ENCODE measurements at places on chromosomes 13 and 19. TPM values are rescaled to one million over a fixed set of nuclear protein-coding genes. Genes with fewer than 3 reads are reported as not detected.

The EHD2 gene
- total RNA-seq = 0.54 TPM

The HSD17B14 gene
- total RNA-seq = 0.64 TPM

The ZNF154 gene
- 4.7 TPM for total RNA-seq

The DMKN gene
- not detected for total RNA-seq

The CIRBP gene
- 256 TPM for total RNA-seq

DNA sequence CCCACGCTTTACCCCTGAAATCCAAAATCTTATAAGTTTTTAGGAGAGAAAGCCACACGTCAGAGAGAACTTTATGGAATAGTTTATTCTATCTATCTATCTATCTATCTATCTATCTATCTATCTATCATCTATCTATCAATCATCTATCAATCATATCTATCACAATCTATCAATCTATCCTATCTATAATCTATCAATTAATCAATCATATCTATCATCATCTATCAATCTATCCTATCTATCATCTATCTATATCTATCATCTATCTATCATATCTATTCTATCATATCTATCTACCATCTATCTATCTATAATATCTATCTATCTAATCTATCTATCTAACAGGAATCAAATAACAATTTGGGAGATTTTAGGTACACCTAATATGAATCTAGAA lies 115.1 kb downstream of the FGF9 start:
- H3K27me3 ChIP-seq = peaks cover 1% of the 10 kb centered on the region
- H3K27ac ChIP-seq = no peak overlapping the region
- H3K36me3 ChIP-seq = no peaks in the 10 kb centered on the region
- no peak overlapping the region for H3K4me3 ChIP-seq
- DNase-seq = no peak

- peaks cover 24% of the 10 kb centered on the region for H3K4me1 ChIP-seq
- peak overlapping the region; percentile 75 for H3K4me3 ChIP-seq
- DNase-seq = no peak
- H3K27ac ChIP-seq = no peak overlapping the region
Observed at GRCh38 chr13:20193907-20194631, 1.3 kb upstream of the GJB2 start.

DNA sequence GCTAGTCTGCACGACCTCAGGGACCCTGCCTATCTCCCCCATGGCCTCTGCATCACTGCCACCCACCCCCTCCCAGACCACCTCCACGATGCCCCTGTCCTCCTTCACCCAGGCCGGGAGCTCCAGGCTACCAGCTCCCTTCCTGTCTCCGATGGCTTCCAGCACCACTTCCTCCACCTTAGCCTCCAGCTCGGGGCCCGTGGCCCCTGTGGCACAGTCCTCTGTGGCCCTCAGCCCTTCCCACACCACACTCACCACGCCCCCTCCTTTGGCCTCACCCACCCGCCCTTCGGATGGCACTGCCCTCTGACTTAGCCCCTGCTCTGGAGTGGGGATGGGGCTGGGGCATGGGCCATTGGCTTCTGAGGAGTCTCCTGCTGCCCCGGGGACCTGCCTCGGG lies 7.2 kb downstream of the PALM3 start:
- peaks cover 29% of the 10 kb centered on the region for H3K27me3 ChIP-seq
- H3K4me1 ChIP-seq = peaks cover 16% of the 10 kb centered on the region
- no peak for DNase-seq
- no peak overlapping the region for H3K4me3 ChIP-seq
- no peak overlapping the region for H3K27ac ChIP-seq

- H3K27ac ChIP-seq = no peak overlapping the region
- no peaks in the 10 kb centered on the region for H3K27me3 ChIP-seq
- H3K4me3 ChIP-seq = no peak overlapping the region
- H3K36me3 ChIP-seq = no peaks in the 10 kb centered on the region
Observed at GRCh38 chr13:64332048-64332447, 2898.1 kb downstream of the PCDH9 start.

DNA sequence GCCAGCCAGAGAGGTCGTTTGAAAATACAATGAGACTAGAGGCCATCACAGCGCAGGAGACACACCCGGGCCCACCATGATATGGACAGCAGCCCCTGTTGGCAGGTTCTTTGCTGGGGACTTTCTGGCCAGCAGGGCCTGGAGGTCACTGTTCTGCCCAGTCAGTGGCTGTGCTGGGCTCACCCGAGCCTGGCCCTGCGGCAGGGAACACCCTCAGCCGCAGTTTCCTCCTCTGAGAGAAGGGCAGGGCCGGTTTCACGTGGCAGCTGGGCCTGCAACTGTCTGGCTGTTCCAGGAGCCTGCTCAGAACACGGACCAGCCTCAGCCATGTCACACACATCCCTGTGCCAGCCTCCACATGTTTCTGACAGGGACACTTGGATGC lies 39.4 kb downstream of the ADPRHL1 start:
- no peaks in the 10 kb centered on the region for H3K36me3 ChIP-seq
- H3K4me1 ChIP-seq = no peaks in the 10 kb centered on the region
- H3K27me3 ChIP-seq = no peaks in the 10 kb centered on the region
- no peak overlapping the region for H3K4me3 ChIP-seq

DNA sequence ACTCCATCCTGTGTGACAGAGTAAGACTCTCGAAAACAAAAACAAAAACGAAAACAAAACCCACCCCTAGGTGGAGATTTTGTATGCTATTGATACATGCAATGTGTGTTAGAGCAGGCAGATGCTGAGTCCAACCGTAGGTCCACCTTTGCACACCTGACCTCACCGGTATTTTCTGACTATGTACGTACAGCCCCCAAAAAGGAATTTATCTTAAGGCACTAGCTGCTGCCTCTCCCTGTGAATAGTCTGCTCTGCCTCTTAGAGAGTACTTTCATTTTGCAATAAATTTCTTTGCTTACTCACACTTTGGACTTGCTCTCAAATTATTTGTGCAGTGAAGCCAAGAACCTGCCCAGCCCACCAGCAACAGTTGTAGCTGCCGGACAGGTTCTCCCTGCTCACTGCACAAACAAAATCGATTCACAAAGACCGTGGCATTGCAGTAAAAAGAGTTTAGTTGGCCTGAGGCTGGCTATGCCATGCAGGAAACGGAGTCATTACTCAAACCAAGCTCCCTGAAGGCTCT lies 8.2 kb upstream of the ZNF77 start:
- DNase-seq = no peak
- no peak overlapping the region for H3K4me3 ChIP-seq
- peaks cover 20% of the 10 kb centered on the region for H3K4me1 ChIP-seq
- no peak overlapping the region for H3K27ac ChIP-seq
